ENCODE measurements at places on chromosomes 11 and 22.

DNA sequence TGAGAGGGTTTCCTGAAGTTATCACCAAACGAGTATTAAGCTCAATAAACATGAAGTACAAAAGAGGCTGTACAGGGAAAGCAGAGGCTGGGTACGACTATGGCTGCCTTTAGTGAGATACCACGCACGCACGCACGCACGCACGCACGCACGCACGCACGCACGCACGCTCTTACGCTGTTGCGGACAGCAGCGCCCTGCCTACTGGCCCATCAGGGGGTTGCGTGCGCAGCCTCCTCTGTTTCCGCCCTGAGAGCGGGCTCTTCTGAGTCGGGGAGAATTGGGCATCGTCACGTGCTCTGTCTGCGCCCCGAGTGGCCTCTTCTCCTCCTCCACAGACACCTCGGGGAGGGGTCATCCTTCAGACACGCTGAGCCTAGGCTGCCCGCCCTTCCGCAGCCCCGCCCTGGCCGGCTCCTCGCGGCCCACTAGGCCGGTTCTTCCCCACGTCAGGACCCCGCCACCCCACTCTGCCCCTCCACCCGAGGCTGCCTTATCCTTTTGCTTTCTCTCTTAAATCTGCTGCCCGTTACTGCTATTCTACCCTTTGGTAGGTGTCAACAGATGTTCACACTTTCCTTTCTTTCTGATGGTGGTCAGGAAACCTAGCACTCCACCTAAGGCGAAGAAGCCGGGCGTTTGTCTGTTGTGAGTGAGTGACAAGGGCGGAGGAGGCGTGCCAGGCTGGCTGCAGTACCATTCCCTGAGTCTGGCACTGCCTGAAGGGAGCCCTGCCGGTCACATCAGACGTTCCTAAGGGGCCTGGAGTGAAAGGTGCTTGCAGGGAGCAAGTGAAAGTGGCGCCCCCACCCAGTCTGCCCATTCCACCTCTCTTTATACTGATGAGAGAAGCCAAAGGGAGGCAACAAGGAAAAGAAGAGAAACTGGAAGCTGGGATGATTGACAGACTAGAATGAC lies 300.4 kb upstream of the B3GAT1 start:
- DNase-seq = no peak

DNA sequence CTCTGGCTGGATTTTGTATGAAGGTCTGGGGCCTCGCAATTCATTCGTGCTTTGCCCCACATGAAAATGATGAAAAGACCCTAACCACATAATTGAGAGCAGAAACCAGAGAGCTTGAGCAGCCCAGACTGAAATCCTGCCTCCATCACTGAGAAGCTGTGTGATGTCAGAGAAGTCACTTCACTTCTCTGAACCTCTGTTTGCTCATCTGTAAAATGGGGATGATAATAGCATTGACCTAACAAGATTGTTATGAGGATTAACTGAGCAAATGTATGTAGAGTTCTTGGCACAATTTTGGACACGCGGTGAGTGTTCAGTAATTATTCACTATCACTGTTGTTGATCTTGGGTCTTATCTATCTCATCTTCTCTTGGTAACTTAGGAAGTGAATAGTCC lies 56.2 kb upstream of the ASPHD2 start:
- DNase-seq = no peak

DNA sequence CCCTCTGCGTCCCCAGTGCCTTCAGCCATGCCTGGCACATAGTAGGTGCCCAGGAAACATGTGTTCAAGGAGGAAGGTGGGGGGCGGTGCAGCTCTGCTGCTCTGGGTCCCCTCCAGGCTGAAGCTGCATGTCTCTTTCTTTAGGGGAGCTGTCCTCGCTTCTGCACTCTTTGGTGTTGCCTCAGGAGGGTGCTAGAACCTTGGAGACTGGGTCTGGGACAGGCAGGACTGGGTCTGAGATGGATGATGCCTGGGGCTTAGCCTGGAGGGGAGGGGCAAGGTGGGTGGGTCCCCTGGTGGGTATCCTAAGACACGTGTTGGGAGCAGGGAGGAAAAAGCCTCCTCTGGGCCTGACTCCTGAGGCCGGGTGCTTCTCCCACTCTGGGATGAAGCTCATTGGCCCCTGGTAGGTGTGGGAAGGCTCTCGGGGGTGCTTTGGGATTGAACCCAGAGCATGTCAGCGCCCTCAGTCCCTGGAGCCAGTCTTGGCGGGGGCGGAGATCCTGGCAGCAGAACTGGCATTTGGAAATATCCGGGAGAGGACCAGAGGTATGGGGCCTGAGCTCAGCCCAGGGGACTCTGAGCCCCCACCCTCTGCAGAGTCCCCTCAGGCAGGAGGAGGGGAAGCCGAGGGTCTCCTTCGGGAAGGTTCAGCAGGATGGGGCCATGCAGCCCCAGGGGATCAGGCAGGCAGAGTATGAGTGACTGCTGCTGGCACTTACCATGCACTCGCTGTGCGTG lies 6.7 kb upstream of the GSTP1 start:
- no peak for DNase-seq

GRCh38 chr11:32610797-32611352 lies 27.2 kb downstream of the EIF3M start:
- no peak for DNase-seq

All from endothelial cell (in vitro differentiated cells).